Panc1 (cell line): ENCODE measurements at places on chromosomes 12 and 14.

DNA sequence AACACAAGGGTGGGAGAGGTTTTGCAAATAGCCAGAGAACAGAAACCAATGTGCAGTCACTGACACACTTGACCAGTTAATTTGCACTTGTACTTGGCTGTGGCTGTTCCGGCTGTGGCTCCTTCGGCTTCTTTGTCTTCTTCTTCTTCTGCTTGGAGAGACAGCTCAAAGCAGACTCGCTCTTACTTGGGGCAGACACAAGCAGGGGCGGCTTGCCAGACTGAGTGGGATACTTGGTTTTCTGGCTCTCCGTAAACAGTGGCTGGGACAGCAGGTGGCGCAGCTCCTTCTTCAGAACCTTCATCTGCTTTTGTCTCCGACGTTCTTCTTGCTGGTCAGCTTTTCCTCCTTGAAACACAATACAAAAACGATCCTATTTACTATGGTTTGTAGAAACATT is 25.0 kb downstream of the OTUB2 start:
- H3K27me3 ChIP-seq = no peaks in the 10 kb centered on the region
- no peak overlapping the region for H3K27ac ChIP-seq
- peaks cover 4% of the 10 kb centered on the region; the same call in 1 of the 2 replicates for H3K36me3 ChIP-seq
- no peak overlapping the region for H3K4me3 ChIP-seq

DNA sequence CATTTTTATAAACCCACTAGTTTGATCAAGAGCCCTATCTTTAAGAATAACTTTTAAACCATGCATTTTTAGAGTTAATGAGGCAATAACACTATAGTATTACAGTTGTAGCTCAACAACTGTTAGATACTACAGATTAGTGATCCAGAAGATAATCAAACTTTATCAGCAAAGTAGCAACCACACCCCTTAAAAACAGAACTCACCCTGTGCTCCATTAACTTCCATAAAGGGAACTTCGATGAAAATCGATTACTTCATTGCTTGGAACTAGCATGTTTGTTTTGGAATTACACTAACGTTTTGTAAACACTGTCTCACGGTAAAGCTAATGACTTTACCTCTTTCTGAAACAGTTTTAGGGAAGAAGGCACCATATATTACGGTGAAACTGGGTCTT is 1.4 kb downstream of the SGPP1 start:
- peak overlapping the region; percentile 82 for H3K4me3 ChIP-seq
- H3K27me3 ChIP-seq = no peaks in the 10 kb centered on the region
- 0 out of 2 replicates have a peak, but pooled peaks cover 2% of the 10 kb centered on the region for H3K4me1 ChIP-seq
- peak overlapping the region; percentile 86 for H3K27ac ChIP-seq

GRCh38 chr12:3099146-3099545 is 22.0 kb downstream of the TSPAN9 start:
- no peaks in the 10 kb centered on the region for H3K36me3 ChIP-seq
- DNase-seq = no peak
- H3K27me3 ChIP-seq = no peaks in the 10 kb centered on the region
- H3K4me3 ChIP-seq = no peak overlapping the region

GRCh38 chr12:127720334-127720733 is 546.6 kb upstream of the TMEM132C start:
- H3K36me3 ChIP-seq = no peaks in the 10 kb centered on the region
- H3K4me1 ChIP-seq = no peaks in the 10 kb centered on the region
- H3K27me3 ChIP-seq = no peaks in the 10 kb centered on the region
- no peak overlapping the region for H3K27ac ChIP-seq
- H3K4me3 ChIP-seq = no peak overlapping the region

DNA sequence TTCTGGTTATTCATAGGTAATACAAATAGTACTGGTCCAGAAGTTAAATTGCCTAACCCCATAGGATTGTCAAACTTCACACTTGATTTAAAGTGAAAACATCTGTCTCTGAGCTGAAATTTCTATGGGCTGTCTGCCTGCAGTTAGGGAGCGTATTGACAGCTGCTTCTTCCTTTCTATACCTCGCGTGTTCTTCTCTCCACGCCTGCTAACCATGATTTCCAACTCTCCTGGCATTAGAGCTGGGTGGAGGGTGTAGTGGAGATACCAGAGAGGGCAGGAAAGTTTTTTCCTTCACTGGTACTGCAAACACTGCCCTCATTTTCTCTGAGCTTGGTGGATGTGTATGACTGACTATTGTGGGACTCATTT is 429.0 kb upstream of the FBXO33 start:
- H3K27me3 ChIP-seq = no peaks in the 10 kb centered on the region
- no peak overlapping the region for H3K4me3 ChIP-seq
- no peaks in the 10 kb centered on the region for H3K36me3 ChIP-seq
- no peak for DNase-seq
